KG1 (cell line): ENCODE measurements at places on chromosomes 5 and 9.

DNA sequence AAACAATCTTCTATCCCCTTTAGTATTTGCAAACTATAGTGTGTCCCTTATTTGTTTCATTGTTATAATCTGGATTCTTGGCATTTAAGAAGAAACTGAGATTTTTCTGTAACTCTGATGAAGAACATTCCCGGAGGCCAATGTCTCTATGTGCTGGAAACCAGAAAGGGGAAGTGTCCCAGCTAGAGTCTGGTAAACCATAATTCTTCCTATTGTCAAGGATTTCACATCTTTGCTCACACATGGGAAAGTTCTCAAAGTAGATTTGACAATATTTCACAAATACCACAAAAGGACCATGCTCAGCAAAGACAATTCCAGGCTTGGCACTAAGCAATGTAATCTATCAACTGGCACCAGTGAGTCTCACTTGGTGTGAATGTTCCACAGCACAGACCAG lies 146.8 kb downstream of the MUSK start:
- DNase-seq = no peak

DNA sequence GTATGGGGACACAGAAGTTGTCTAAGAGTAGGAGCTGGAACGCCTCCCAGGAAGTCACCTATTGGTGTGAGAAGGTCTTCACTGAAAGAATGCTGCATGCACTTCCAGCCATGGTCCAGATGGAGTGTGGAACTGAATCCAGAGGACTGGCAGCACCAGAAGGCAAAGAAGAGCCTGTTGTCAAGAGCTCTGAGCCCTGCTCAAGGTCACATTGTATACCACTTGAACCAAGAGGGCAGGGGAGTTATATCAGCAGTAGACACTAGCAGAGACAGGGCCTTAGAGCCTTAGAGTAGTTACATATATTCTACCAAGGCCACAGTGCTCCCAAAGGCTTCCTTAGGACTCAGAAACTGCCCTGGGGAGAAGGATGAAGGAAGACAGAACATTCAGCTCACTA lies 130.8 kb upstream of the POC5 start:
- no peak for DNase-seq

DNA sequence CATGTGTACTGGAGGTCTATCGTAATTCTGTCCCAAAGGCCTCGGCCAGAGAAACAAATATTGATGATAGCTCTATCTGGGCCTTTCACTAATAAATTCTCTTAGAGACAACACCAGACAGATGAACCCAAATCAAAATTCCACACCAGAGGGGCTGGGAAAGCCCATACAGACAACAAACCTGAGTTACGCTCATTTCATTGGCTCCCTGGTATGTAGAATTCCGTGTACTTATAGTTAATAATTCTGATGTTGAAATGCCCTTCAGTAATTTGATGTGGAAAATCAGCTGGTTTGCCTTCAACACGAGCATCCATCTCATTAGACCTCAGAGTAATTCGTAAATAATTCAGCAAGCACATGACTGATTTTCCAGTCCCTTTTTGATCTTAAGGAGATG lies 53.2 kb downstream of the FRMD3 start:
- DNase-seq = no peak

DNA sequence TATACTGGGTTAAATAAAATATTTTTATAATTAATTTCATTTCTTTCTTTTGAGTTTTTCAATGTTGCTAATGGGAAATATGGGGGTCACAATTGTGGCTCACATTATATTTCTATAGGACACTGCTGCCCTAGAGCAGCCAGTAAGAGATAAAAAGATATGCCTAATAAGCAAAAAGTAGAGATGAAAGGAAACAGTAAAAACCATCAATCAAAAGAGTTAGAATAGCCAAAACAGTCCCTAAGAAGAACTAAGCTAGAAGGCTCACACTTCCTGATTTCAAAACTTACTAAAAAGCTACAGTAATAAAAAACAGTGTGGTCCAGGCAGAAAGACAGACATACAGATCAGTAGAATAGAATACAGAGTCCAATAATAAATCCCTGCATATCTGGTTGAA lies 104.4 kb downstream of the FANCC start:
- no peak for DNase-seq

DNA sequence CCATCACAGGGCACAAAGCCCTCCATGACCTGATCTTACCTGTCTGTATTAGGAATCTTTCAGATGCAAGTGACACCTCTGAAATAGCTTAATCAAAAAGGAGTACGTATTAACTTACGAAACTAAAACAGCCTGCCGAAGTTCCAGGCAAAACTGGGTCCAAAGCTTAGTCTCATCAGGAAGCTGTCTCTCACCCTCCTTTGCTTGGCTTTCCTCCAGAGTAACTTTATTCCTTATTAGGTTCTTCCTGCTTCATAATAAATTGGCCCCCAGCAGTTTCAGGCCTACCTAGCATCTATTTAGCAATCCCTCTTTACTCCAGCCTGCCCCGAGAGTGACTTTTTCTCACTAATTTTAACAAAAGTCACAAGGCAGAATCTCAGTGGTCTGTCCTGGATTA lies 58.4 kb upstream of the STK32A start:
- DNase-seq = no peak

DNA sequence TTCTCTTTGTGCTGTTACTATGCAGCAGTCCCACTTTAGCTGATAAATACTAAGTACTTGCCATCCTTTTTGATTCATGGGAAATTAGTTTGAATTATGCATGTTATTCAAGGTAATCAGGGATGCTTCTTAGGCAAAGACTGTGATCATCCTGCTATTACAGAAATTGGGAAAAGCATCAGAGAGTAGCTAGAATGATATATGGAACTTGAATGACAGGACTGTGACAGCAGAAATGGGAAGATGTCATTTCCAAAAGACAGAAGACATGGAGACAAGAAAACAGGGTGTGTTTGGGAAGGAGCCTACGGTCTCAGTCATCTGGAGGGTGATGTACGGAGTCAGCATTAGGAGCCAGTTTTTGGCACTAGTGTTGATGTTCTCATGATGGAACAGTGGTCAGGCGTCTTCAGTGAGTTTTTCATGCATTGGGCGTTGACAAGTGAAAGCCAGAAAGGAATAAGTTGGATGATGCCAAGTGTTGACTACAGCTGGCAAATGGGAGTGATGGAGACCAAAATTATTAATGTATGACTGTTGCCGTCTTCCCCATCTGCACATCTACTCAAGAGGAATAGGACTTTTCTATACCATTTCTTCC lies 70.4 kb downstream of the TMEM167A start:
- DNase-seq = no peak

GRCh38 chr9:131562032-131562959 lies 17.0 kb downstream of the PRRT1B start:
- DNase-seq = no peak

DNA sequence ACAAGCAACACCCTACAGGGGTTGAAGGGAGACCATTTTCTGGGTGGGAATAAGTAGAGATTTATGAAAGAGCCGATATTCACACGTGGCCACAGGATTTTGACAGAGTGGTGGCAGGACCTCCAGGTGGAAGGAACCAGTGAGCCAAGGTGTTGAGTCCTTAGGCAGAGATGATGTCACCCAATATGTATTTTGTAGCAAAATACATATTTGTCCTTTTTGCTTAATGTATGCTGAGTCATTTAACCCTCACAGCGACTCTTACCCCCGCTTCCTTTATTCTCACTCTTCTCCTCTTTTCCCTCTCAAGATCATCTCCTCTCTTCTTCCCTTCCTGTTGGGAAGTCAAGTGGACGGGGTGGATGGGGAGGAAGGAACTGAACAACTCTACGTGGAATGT lies 215.7 kb upstream of the S1PR3 start:
- DNase-seq = no peak

- peak; percentile 40 for DNase-seq
Measured at GRCh38 chr5:157431544-157432200, 28.3 kb upstream of the NIPAL4 start.

- no peak for DNase-seq
Measured at GRCh38 chr5:6177926-6178325, 200.4 kb downstream of the MED10 start.

DNA sequence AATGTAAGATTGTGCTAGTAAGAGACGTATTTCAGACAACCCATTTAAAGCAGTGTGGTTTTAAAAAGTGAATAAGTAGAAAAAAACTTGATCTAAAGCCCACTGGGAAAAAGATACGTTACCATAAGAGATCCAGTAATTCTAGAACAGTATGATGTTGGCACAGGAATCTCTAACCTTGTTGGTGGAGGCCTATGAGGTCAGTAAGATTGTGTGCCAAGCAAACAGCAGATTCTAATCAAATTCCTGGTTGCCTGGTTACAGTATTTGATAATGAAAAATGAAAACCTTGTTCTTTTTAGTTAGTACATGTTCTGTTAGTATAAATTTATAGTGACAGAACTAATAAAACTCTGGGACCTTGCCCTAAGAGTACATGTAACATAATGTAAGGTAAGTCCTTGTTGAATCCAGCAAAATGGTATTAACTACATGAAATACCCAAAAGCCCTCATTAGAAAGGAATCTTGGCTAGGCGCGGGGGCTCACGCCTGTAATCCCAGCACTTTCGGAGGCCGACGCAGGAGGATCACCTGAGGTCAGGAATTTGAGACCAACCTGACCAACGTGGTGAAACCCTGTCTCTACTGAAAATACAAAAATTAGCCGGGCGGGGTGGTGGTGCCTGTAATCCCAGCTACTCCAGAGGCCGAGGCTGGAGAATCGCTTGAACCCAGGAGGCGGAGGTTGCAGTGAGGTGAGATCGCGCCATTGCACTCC lies 33.2 kb upstream of the DMXL1 start:
- no peak for DNase-seq

DNA sequence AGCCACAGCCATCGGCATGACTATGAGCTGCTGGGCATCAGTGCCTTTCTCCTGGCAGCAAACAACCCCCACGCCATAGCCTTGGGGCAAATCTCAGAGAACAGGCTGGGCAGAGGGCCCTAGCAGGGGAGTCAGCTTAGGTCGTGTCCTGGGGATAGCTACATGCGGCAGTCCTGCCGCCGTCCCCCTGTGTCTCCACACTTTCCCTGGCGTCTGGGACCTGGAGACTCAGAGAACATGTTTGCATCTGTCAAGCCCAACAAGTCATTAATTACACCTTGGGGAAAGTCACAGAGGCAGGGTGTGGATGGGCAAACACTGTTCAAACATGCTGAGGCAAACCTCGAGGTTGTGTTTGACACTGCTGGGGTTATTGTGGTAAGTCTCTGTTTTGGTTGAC lies 123.6 kb downstream of the C5orf15 start:
- no peak for DNase-seq

GRCh38 chr9:108181441-108181840 lies 674.3 kb downstream of the ACTL7B start:
- no peak for DNase-seq

- no peak for DNase-seq
Measured at GRCh38 chr5:34957321-34957720, 28.0 kb downstream of the DNAJC21 start.

DNA sequence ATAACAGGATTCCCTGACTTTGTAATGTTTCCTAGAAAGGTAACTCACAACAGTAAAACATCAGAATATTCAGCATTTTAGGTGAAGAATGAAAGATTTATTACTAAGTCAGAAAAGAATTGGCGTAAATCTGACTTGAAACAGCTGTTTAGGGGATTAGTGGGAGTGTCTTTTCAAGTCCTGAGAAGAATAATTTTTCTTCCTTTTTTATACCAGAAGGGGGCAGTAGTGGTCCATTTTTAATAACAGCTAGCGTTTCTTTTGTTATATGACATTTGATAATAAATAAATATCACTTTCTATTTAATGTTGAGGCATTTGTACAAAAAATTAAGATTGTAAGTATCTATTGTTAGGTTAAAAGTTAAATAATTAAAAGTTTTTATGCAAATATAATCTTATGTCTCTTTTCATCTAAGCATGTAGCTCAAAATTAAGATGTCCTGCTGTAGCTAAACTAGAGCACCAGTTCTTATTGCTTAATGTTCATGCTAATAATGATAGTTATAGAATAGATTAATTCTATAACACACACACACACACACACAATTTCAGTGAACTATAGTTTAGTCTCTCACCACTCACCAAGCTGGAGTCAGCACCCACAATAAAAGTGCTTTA lies 258.7 kb upstream of the ARRDC3 start:
- DNase-seq = no peak

GRCh38 chr5:78157001-78157400 lies 137.5 kb downstream of the AP3B1 start:
- DNase-seq = no peak

DNA sequence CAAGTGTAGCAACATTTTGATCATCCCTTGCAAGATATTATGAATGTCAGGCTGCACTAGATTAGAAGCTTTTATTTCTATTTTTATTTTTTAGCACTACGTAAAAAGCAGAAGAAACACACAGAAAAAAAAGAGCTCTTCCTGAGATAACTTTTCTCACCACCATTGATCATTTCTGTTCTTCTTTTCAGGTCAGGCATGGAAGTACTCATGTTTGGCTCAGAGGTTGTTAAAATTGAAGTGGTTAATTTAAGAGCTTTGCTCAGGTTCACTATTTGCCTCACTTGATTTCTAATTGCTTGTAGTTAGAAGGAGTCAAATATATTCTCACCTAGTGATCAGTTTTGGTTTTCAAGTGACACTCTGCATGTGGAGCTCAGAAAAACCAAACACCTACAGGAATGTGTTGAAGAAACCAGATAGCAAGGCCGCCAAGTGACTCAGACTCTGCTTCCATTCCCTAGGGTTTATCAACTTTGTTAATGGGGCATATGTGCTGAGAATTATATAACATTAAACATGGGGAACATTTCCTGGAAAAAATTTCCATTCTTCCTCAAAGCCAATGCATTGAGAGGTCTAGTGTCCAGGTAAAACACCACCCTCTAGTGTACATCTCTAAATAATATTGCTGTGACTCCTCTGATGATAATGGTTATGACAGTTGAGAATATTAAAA lies 679.8 kb downstream of the CETN3 start:
- no peak for DNase-seq

GRCh38 chr5:131661933-131662332 lies 26.9 kb upstream of the RAPGEF6 start:
- DNase-seq = no peak

GRCh38 chr5:137621306-137621705 lies 114.6 kb downstream of the KLHL3 start:
- no peak for DNase-seq
